Testis (tissue), 5 donors: ENCODE measurements at places on chromosomes 7 and 10.

DNA sequence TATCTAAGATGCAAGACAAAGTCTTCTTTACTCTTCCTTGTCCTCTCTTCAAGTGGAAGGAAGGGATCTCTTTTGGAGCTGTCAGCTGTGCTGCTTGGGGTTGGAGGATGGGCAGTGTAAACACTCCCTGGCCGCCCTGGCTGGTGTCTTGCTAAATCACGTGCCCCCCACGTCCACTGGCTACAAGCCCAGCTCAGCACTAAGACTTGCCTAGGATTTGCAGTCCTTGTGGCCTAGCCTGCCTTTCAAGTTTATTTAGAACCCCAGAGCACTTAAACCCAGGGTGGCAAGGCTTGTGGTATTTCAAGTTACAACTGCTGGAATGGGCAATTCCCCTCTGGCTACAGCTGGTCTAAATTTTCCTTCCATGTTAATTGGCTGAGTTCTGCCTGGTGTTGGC lies 272.4 kb upstream of the MYO3A start:
- no peak for DNase-seq

- DNase-seq, result peak; percentile 83
Measured at GRCh38 chr7:74612015-74612829, 45.3 kb upstream of the GTF2I start.

- peak; percentile 32 for DNase-seq
Measured at GRCh38 chr7:28409716-28410627, 2.3 kb upstream of the CREB5 start.

DNA sequence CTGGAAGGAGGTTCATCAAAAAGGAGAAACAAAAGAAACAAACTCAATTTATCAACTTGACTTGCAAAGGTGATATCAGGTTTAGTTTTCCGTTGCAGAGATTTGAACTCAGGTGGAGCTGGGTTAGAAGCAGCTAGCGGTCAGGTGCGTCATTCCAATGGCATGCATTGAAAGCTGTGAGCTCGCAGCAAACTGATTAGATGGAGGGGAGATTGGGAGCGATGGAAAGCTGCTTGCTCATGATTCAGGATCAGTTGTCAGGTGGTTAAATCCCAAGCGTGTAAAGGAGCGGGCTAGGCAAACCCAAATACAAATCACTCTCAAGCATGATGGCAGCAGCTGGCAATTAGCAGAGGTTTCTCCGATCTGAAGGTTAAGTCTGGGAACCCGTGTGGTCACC lies 49.3 kb upstream of the AFAP1L2 start:
- no peak for DNase-seq

DNA sequence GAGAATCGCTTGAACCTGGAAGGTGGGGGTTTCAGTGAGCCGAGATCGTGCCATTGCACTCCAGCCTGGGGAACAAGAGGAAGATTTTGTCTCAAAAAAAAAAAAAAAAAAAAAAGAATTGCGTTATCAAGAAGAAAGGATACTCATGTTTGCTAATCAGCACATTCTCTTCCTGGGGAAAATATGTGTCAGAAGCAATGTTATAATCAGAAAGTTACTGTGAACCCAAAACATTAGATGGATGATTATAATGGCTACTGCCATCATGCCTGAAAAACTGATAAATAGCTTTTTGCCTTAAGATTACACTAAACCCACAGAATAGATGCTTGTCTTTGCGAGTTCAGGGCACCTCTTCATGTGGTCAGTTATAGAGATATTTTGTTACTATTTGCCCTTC lies 24.3 kb upstream of the GNAI1 start:
- no peak for DNase-seq

DNA sequence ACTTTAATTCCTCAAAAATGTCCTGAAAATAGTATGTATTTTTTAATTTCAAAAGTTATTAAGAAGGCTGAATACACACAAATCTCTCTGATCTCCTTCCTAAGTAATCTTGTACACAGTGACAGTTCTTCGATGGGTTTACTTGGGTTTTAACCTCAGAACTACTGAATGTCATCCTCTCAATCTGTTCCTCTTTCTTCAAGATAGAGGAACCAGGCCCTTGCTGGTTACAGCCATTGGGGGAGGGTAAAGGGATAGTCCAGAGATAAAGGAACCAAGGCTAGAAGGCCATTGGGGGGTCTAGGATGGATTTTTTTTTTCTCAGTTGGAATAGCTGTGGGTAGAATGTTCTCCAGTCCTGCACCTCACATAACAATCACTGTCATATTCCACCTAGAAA lies 224.9 kb downstream of the SKIDA1 start:
- DNase-seq, result no peak

GRCh38 chr10:422241-422640 lies 267.2 kb downstream of the DIP2C start:
- no peak for DNase-seq

DNA sequence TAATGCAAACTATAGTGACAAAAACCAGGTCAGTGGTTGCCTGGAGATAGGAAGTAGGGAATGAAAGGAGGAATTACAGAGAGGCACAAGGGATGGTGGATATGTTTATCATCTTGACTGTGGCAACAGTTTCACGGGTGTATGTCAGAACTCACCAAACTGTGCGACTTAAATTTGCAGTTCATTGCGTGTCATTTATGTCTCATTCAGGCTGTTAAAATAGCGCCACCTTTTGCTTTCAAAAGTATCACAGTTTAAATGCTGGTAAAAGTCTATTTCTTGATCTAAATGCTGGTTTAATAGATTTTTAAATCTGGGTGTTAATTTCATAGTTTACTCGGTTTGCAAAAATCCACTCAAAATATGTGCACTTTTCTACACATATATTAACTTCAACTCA lies 51.0 kb downstream of the PTTG1IP2 start:
- DNase-seq, result no peak

DNA sequence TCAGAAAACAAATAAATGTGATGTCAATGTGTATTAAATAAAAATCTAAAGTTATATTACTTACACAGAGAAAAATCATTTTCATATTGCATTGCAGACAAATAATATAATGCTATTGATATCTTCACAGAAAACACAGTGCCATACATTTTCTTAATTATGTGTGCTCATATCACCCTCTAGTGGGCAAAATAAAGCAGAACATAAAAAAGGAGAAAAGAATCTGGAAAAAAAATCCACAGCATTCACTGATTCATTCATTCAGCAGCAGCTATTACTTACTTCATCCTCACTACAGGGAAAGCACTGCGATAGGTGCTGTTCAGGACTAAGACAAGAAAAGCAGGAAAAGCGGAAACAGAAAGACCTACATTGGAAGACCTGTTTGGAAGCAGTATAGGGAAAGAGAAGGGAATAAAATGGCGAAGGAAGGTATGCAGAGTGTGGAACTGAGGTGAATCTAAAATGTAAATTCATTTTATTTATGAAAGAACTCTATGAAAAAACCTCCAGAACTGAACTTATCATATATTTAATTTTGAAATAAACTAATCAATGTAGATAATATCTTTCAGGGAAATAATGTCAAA lies 73.2 kb downstream of the POT1 start:
- no peak for DNase-seq

- no peak for DNase-seq
Measured at GRCh38 chr7:130415006-130415405, 25.8 kb downstream of the CEP41 start.

GRCh38 chr7:95781961-95782586 lies 9.7 kb downstream of the DYNC1I1 start:
- no peak for DNase-seq

GRCh38 chr7:81031243-81031642 lies 112.4 kb upstream of the SEMA3C start:
- no peak for DNase-seq

- no peak for DNase-seq
Measured at GRCh38 chr10:35058686-35059085, 31.5 kb downstream of the CUL2 start.

- DNase-seq, result peak; percentile 80
Measured at GRCh38 chr7:158863611-158864506, 7.5 kb downstream of the DYNC2I1 start.

DNA sequence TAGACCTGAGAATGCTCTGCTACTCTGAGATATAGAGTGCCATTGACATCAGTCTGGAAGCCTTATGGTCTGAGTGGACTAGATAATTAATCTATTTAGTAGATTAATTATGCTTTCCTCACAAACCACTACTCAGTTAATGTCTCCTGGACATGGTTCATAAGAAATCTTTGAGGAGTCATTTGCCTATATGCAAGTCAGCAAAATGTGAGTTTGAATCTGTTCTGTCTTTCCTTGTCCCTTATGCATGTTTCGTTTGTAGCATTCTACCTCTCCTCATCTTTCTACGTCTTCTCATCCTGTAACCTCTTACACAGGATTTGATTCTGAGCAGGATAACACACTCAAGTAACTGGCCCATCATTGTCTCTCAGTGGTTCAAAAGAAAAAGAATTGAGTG lies 735.4 kb upstream of the LRRTM3 start:
- DNase-seq, result no peak

DNA sequence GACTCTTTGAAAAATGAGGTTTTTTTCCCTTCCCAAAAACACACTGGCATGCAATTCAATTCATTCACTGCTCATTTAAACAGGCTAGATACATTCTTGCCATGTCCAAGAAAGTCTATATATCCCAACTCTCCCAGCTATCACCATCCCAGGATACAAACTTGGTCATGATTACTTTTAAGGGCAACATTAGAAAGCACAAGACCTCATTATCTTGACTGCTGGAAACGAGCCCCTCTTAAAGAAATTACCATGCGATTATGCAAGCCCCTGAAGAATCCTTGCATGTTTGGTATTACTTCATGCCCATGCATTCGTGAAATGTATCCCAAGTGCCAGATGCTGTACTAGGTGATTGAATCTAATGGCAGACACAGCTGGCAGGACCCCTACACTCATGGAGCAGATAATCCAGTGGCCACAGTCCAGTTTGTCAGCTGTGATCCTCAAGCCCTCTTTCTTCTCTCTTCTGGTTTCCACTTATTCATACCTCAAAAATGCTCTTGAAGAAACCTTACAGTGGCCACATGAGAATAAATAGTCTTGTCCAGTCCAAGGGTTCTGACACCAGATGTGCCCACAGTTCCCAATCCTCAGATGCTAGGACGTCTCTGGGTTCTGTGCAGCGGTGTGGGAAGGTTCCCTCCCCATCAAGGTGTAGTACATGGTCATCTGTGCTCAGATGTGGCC lies 103.7 kb upstream of the HABP2 start:
- no peak for DNase-seq

GRCh38 chr10:30045961-30046360 lies 13.4 kb downstream of the JCAD start:
- DNase-seq, result no peak

DNA sequence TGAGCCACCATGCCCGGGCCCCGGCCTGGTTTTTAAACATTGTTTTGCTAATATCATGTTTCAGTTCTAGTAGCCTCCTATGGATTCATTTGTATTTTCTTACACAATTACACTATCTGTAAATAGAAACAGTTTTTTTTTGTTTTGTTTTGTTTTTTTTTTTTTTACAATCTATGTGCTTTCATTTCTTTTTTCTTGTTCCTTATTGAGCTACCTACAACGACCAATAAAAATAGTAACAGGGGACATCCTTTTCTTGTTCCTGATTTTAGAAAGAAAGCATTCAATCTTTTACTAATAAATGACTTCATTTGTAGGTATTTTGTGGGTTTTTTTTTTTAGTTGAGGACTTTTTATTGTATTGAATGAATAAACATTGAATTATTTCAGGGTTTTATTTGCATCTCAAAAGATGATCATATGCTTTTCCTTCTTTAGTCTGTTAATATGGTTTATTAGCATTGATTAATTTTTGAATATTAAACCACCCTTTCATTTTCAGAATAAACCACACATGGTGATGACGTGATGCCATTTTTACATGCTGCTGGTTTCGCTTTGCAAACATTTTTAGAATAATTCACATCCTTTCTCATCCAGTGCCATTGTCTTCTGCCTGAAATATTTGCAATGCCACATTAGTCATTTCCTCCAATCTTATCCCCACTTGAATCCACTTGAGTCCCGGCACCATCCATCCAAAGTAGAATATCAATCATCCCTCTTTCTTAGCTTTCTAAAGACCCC lies 18.1 kb upstream of the AKR1E2 start:
- no peak for DNase-seq

GRCh38 chr7:157513682-157514081 lies 176.9 kb downstream of the DNAJB6 start:
- no peak for DNase-seq

- DNase-seq, result no peak
Measured at GRCh38 chr7:13201628-13202027, 514.2 kb downstream of the ARL4A start.

DNA sequence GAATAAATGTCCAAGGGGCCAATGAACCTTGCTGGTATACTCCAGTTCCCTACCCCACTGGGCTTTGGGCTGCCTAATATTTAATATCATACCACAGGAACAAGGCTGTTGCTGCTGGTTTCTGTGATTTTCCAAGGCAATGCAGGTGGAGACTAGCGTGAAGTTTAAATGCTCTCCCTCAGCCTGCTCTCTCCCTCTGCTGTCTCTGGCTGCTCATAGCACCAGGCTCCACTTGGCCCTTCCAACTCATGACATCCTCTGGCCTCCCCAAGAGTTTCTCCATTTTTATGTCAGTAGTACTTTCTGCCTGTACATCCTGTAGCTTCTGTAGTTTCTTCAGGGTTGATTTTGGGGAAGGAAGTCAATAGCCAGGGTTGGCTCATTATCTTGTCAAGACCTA lies 103.5 kb downstream of the LHFPL3 start:
- DNase-seq, result no peak

- DNase-seq, result peak; percentile 48
Measured at GRCh38 chr10:96470116-96470743, 43.5 kb downstream of the TLL2 start.

DNA sequence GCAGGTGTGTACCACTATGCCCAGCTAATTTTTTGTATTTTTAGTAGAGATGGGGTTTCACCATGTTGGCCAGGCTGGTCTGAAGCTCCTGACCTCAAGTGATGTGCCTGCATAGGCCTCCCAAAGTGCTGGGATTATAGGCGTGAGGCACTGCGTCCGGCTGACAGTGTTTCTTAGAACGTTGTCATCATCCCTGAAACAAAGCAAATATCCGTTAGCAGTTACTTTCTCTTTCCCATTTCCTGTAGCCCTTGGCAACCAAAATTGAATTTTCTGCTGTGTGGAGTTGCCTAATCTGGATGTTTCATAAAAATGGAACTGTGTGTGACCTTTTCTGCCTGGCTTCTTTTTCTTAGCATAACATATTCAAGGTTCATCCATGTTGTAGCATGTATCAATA lies 22.4 kb downstream of the ZNF33A start:
- DNase-seq, result no peak

DNA sequence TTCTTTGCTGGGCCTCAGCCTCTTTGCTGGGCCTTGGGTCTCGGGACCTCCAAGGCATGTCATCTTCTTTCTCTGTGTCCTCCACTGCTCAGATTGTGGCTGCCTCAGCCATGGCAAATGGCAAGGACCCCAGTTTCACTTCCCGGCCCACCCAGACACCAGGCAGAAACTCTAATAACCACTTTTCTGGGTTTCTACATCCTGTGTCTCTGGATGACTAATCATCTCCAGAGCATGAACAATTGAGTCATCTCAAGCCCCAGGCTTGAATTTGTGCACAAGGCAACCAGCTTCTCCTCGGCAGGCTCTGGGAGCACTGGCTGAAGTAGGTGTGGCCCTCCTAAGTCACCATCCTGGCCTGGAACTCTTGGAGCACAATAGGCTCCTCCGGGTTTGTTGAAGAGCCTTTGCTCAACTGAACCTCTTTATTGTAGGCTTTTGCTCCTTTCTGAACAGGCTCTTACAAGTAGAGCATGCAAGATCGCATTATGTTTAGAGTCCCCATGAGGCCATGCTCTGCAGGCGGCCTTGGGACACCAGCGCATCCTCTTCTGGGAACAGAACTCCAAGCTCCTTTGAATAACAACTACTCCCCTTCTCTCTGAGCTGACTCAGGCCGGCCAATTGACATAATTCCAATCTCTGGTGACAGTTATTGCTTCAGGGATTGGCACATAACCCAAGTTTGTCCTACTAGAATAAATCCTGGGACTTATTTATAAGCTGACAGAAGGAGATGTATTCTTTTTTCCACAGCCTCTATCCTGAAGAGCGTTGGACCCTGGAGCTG lies 218.1 kb downstream of the WDR11 start:
- DNase-seq, result no peak
